Caki2 (cell line): ENCODE measurements at places on chromosomes 11 and 22. TPM values are rescaled to one million over a fixed set of nuclear protein-coding genes. Genes with fewer than 3 reads are reported as not detected.

DNA sequence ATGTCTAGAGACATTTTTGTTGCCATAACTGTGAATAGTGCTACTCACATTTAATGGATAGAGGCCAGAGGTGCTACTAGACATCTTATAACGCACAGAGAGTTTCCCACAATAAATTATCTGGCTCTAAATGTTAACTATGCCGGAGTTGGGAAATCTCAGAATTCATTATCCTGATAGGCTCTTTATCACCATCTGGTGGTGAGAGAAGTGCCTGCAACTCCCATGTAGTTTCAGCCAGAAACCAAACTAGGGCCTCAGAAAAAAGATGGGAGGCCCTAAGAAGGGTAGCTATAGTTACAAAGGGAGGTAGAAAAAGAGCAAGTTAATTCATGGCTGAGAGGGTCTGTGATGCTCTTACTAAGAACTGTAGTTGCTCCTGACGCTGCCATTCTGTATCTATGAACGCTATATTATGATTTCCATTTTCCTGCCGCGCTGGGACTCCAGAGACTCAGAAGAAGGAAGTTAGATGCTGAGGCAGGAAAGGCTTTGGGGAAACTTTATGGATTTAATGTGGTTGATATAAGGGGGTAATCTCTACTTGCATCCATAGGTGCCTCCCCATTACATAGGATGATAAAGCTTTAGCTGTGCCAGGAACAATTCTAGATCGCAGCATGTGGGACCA is 22.9 kb upstream of the MRPL17 start:
- DNase-seq = peak; percentile 25

The SCUBE2 gene
- total RNA-seq = 4.3 TPM in 1 of 2 replicates, not detected in the other

GRCh38 chr11:122809866-122810265 is 28.4 kb upstream of the CRTAM start:
- DNase-seq = no peak

GRCh38 chr11:1293619-1294015 is 15.8 kb downstream of the TOLLIP start:
- no peak for DNase-seq

The IRAG1 gene
- total RNA-seq = 0.23 and 0.30 TPM in 2 replicates

DNA sequence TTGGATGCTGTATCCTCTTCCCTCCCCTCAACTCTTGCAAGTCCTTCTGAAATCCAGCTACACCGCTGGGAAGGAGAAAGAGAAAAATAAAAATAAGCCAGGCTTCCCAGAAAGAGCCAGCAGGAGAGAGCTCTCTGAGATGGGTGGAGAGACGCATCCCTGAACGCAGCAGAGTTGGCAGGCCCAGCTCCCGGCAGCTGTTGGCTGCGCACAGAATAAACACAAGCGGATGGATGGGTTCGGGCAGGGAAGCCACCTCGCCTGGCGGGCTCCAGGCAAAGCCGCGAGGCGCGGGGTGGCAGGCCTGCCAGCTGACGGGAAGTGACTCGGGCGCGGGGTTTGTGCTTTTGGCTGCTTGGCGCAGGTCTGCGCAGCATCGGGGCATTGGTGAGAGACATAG is 537.7 kb downstream of the MIAT start:
- DNase-seq = no peak

DNA sequence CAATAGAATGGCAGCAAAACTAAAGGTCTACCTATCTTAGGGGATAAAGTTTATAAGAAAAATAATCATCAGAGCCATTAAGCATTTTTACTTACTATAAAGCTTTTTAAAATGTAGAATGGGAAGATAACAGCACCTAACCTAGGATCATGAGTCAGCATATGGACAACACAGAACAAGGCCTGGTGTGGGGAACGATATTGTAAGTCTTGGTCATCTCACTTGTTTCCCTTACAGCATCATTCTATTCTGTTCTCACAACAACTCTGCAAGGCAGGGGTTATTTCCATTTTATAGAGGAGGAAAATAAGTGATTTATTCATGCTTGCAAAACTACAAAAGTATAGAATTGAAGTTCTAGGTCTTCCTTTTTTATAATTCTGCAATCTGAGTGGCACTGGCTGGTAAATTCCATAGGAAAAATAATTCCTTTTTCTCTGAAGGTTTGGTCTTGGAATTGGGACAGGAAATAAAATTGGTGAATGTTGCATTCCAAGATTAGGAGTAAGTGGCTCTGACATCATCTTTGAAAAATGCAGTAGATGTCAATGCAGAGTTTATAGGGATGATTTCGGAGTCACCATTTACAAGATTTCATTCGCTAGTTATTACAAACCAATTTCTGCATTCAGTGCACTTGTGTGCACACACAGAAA is 423.0 kb downstream of the DYNC2H1 start:
- DNase-seq = no peak

DNA sequence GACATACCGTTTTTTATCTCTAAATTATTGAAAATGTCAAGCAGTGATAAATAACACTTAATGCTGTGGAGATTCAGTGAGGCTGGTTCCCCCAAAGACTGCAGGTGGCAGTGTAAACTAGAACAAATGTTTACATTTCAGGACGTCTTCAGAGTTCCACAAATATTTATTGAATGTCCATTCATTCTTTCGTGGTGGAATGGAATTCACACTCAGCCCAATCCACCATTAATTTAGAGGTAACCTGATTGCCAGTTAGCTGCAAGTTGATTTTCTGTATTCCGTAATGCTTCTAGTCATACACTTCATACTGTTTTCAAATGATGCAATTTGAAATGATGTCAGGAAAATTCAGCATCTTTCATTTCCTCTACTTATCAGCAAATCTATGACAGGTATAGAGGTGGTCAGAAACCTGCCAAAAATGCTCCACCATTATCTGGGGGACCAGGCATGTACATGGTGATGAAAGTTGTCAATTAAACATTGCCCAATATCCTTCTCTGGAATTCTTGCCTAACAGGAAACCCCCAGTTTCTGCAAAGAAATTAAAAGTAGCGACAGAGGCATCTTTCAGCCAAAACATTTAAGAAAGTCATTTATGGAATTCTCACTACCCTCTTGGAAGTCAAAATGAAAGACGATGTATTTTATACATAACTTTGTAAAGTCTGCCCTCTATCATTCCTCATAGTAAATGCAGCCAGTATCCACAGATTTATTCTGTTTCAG is 94.3 kb upstream of the BMAL1 start:
- peak; percentile 50 for DNase-seq

The WNT11 gene
- total RNA-seq = 3.7 and 4.9 TPM in 2 replicates

GRCh38 chr11:132910011-132910760 is 622.1 kb downstream of the OPCML start:
- no peak for DNase-seq

The ART1 gene
- not detected in 2 replicates for total RNA-seq

The TMEM218 gene
- 33.2 and 38.8 TPM in 2 replicates for total RNA-seq

GRCh38 chr11:92766698-92767097 is 202.8 kb upstream of the MTNR1B start:
- no peak for DNase-seq

DNA sequence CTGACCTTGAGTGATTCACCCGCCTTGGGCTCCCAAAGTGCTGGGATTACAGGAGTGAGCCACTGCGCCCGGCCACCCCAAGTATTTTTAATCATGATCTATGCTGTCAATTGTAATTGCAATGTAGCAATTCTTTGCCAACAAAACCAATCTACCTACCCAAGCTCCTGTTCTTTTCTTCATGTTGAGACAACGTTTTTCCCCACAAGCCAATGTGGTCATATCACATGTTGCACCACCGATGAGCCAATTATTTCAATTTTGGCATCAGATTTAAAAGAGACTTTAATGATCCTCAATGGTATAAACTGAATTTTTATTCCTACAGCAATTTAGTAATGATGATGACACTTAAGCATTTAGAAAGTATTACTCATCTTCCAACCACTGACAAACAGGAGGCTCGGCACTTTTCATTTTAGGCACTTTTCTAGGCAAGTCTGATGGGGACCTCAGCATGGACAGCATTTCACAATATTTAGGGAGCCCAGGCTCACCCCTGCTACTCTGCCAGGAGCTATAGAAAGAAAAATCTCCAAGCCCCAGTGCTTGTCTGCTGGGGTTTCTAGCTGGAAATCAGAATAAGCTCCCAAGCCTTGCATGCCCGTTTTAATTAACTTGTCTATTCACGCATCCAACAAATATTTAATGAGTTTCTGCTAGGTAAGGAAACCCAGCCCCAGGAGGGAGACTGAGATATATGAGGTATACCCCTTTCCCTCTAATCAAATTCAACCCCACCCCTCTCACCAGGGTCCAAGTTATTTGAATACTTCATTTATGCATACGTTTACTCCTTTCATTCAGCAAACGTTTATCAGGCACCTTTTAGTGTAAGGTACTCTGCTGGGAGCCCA is 291.4 kb downstream of the ST3GAL4 start:
- no peak for DNase-seq

- no peak for DNase-seq
These were observed 8.3 kb downstream of the MUC6 start for GRCh38 chr11:1028291-1028540.

DNA sequence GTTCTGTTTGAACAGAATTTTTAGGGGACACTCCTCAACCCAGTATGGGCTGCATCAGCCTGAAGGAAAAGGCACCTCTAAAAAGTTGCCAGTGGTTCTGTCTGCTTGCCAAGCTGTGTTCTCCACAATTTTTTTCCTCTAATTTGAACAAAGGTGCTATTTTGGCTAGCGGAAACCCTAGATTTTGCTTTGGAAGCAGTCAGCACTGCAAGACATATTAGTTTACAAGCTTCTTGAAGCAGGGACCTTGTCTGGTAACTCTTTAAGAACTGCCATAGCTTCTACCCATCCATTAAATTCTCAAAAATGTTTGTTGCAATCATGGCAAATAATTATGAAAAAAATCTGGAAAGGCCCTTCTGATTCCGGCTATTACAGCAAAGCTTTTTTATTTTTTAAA is 75.6 kb upstream of the HEPHL1 start:
- no peak for DNase-seq

- DNase-seq = peak; percentile 10
These were observed 77.4 kb downstream of the GGTLC2 start for GRCh38 chr22:22721681-22722354.

GRCh38 chr11:79150966-79151365 is 289.9 kb downstream of the TENM4 start:
- DNase-seq = no peak

The TMA7B gene
- total RNA-seq = not detected in 2 replicates

DNA sequence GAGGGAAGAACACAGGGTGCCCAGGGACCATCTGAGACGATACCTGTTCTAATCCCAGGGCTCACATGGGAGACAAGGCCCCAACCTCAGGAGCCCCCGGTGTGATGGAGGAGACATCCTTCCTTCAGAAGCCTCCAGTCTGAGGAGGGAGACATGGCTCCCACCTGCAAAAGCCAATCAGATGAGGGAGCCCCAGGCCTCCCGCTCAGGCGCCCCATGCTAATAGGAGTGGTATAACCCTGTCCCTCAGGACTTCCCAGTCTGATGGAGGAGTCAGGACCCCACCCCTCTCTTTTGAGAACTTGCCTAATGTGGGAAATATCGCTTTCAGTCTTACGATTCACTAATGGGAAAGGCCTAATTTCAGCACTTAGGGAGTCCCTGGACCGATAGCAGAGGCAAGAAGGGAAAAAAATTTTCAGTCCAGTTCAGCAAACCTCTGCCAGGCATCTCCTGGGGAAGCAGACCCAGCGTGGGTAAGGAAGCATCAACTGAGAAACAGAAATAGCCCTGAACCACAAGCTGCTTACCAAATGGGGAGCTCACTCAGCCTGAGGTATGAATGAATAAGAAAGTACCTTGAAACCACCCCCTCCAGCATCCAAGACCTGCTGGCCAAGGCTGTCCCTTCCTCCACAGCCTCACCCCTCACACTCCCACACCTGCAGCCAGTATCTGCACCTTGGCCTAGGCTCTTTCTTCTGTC is 5.9 kb downstream of the ARRB1 start:
- no peak for DNase-seq

DNA sequence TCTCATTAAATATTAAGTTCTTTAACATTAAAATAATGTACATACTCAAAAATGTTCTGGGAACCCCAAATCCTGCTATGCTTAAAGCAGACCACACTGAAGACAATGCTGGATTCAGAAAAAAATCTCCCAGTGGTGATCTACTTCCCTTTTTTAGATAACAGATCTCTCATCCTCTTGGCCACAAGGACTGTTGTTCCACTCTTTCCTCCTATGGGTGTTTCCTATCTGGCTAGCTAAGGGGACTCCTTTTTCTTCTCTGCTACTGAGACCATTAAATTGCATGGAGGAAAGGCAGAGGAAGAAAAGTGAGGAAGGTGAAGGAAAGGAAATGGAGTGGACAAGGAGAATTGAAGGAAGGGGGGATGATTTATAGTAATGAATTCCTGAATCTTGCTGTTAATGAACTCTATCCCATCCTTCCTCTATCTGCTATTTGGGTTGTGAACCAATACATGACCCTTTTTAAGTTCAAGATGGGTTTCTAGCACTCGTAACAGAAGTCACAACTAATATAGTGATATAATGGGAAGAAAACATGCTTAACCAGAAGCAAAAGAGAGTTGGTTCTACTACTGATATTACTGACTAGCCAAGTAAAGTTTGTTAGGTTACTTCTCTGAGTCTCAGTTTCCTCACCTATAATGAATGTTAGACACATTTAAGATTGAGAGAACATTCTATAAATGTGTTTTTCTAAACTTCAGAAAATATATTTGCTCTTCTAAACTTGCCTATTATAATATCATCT is 53.2 kb downstream of the PIK3C2A start:
- no peak for DNase-seq

- DNase-seq = peak; percentile 42
These were observed 47.2 kb upstream of the ADA2 start for GRCh38 chr22:17266251-17266971.

GRCh38 chr11:36142439-36142838 is 146.8 kb downstream of the COMMD9 start:
- no peak for DNase-seq

- DNase-seq = no peak
These were observed 100.4 kb upstream of the DDI1 start for GRCh38 chr11:103936059-103936458.

GRCh38 chr22:21719024-21719423 is 16.6 kb downstream of the YPEL1 start:
- no peak for DNase-seq

DNA sequence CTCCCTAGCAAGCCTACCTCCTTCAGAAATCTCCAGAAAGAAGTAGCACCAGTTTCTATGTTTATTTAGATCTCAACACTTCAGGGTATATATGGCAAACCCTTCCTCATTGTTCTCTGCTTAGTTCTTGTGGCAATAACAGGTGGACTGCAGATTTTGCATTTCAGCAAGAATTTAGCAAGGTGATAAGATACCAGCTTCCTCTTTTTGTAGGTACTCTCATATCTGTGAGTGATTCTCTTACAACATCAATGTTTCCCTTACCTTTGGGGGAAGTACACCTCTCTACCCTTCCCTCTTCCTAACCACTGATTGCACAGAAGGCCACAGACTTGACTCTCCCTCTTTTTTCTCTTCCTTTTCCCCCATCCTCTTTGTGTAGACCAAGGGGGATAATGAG is 230.9 kb upstream of the SESN3 start:
- no peak for DNase-seq

- DNase-seq = no peak
These were observed 21.6 kb downstream of the NNMT start for GRCh38 chr11:114317787-114318137.

The TRIM51 gene
- total RNA-seq = not detected in 2 replicates
